ENCODE measurements at places on chromosomes 6 and 20.

GRCh38 chr6:36418558-36418957, 24.1 kb downstream of the PXT1 start:
- no peak for DNase-seq

DNA sequence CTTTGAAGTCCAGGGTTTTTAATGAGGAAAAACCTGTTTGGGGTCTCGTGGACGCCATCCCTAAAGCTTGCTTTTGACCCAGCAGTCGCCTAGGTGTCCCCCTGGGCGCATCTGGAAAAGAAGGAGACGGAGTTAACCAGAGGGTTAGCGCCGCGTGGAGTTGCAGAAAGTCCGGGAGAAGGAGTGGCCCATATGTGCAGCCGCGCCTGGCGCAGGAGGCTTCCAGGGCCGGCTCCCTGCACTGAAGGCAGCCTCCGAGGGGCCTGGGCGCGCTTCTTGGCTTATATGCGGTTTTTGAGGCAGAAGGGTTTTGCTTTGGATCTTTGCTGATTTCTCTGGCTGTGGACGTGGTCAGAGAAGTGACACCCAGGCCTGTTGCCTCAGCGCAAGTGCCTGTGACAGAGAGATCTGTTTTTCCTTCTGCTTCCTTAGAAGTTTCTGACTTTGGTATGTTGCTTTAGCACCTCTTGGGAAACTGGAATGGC, 987 bp downstream of the TMEM181 start:
- DNase-seq = no peak

DNA sequence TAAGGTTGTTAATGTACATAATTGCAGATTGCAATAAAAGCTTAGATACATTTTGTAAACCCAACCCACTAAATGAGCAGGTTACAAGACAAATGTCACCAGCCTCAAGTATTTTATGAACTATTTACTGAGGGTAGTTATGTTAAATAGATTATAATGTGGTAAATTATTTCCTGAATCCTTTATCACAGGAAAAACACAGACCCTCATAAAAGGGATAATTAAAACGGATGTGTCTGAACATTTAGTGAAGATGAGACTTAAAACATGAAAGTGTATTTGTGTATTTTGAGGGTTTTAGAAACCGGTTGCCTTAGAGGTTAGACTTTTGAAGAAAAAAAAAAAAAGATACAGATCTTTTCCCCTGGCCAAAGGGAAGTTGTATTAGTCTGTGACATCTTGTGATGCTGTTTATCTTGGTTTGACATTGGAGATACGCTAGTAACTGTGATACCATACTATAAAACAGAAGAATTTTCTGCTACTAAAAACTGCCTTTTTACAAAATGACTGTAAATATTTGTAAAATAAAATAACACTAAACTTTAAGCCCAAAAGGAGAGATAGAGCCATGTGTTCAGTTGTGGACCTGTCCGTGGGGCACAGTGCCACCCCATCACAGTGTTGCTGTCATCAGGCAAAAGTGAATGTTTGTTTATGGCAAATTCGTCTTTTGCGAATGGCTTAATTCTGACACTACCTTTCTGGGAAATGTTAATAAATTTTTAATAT, 9.7 kb downstream of the DYNLT1 start:
- DNase-seq = no peak

GRCh38 chr20:10448270-10449156, 13.4 kb downstream of the SLX4IP start:
- DNase-seq = no peak

- DNase-seq = no peak
These were observed 635.0 kb upstream of the AGPAT4 start for GRCh38 chr6:161908872-161909271.
